Activated CD4-positive, CD25-positive, alpha-beta regulatory T cell (primary cell): ENCODE measurements at places on chromosomes 5 and 9.

DNA sequence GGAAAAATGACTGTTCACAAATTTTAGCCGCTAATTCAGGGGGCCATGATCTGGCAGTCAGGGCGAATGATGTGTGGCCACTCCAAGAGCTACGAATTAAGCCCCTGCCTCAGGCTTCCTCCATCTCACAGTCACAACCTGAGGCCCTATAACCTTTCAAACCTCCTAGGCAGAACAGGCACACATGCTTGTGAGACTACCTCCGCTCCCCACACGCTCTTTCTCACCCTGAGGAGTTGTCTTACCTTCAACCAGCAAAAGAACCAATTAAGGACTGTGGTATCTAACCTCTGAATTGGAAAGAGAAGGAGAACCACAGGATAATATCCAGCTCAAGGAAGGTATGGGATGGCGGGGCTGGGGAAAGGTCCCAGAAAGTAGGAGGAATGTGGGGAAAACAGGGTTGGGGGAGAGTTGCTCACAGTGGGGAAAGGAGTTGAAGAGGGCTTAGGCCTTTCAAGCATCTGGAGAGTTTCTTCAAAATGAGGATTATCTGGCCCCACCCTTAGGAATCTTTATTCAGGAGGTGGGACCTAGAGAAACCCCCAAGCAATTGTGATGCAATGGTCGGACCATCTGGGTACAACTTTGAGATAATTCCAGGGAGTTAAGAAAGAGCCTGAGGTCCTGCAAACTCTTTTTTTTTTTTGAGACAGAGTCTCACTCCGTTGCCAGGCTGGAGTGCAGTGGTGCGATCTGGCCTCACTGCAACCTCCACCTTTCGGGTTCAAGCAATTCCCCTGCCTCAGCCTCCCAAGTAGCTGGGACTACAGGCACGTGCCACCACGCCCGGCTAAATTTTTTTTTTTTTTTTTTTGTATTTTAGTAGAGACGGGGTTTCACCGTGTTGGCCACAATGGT, 5.5 kb downstream of the PCDH1 start:
- DNase-seq, result no peak

DNA sequence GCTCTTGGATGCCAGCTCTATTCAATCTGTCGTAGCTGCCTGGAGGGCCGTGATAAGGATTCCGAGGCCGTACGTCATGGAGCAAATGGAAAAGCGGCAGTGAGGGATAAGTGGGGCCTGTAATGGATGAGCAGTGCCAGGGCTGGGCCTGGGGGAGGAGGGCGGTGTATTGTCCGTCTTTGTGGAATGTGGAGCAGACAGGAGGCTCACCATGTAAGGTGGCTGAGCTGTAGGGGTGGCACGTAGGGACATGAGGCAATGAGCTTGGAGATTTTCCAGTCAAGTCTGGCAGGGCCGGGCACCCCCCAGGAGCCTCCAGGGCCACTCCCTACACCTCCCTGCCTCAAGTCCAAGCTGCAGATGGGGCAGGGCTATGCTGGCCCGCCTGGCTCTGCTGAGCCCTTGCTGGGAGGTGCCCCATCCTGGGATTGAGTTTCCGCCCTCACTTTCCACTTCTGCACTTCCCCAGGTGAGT, 29.2 kb downstream of the NCS1 start:
- DNase-seq, result no peak

- no peak for DNase-seq
Measured at GRCh38 chr9:33161011-33161588, 6.0 kb downstream of the B4GALT1 start.

GRCh38 chr9:128151309-128152132, 2.3 kb downstream of the LCN2 start:
- no peak for DNase-seq

- no peak for DNase-seq
Measured at GRCh38 chr5:15786326-15786725, 286.3 kb downstream of the FBXL7 start.

DNA sequence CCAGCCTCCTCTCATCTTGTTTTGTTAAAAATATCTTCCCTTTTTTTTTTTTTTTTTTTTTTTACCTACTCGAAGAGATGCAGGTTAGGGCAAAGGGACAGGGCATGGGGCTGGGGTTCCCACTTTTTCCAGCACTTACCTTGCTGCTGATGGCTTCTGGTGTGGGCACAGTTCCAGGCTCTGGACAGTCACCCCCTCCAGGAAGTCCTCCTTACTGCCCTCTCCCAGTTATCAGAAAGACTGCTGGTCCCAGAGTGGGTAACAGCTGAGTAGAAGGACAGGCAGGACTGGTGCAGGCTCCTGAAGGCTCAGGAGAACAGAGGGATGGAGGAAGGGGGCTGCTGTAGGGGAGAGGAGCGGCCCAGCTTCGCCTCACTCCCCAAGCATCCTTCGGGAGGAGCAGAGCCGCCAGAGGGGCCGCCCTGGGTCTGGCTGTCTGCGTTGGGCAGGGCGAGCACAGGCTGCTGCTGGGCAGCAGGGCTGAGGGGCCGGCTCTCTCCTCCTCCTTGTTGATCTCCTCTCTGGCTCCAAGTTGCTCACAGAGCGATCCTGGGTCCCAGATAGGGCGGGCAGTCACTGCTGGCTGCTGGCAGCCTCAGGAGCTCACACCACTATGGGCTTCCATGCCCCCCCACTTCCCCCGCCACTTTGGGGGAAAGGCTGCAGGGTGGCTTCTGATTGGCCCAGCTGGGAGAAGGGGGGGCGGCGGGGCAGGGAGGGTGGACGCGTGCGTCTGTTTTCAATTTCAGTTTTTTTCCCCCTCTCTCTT, at the start of gene PDGFRB:
Gene PDGFRB, minus strand, starts transcription at position 588 of the 769 bp plus-strand sequence. CDS start 18,798 bp downstream, outside the sequence.
- DNase-seq, result no peak

GRCh38 chr9:34591248-34591916, 1.9 kb upstream of the CNTFR start:
- DNase-seq, result peak; percentile 57

DNA sequence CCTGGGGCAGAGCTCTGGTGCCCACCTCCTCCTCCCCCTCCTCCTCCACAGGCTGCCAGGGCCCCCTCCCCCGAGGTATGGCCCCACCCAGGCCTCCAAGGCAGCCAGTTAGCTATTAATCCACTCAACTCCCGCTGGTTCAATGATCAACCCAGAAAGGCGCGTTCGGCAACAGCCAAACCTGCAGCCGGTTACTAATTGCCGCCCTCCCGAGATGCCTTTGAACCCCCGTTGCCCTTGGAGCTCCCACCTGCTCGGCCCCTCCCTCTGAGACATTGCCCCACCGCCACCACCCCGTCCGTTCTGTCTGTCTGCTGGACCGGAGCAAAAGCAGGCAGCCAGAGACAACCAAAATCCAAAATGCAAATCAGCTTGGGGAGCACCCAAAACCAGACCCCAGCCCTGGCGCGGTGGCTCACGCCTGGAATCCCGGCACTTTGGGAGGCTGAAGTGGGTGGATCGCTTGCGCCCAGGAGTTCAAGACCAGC, 25.8 kb downstream of the NOTCH1 start:
- DNase-seq, result no peak

DNA sequence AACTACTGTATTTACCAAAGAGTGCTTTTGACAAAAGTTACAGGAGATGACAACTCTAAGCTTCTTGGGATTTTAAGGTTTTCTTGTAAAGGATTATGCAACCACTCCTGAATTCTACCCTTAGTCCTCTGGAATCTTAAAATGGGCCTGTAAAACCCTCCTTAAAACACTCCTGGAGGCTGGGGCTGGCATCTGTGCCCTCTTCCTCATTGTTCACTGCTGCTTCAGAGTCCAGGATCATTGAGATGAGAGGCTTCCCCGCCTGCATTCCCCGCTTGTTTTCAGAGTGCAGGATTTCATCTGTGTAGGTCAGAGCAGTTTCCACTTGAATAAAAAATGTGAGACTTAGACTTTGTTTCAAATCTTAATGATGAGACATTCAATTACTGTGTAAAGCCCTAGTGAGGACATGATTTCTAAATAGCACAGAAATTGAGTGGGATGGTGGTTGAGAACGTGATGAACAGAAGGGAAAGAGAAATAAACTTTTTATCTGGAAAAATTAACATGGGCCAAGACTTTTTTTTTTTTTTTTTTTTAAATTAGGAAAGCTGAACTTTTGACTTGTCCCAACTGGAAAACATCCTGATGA, 40.4 kb downstream of the PCSK5 start:
- DNase-seq, result no peak

GRCh38 chr9:7676609-7677156, 122.9 kb downstream of the DMAC1 start:
- DNase-seq, result no peak

DNA sequence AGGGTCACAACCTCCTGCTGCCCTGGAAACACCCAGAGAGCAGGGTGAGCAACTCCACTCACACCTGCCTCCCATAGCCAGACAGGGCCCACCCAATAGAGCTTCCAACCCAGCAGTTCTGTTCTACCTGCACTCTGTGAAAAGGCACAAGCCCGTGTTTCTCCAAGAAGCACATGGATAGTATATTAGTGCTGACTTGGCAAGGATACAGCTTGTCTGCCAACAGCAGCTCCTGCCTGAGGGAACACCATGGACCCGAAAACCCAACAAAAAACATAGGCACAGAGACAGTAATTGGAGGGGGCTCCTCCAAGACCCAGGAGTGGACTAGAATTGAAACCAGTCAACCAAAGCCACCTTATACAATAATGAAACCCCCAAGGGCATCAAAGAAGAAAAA, 48.6 kb downstream of the CDKN2A start:
- no peak for DNase-seq

DNA sequence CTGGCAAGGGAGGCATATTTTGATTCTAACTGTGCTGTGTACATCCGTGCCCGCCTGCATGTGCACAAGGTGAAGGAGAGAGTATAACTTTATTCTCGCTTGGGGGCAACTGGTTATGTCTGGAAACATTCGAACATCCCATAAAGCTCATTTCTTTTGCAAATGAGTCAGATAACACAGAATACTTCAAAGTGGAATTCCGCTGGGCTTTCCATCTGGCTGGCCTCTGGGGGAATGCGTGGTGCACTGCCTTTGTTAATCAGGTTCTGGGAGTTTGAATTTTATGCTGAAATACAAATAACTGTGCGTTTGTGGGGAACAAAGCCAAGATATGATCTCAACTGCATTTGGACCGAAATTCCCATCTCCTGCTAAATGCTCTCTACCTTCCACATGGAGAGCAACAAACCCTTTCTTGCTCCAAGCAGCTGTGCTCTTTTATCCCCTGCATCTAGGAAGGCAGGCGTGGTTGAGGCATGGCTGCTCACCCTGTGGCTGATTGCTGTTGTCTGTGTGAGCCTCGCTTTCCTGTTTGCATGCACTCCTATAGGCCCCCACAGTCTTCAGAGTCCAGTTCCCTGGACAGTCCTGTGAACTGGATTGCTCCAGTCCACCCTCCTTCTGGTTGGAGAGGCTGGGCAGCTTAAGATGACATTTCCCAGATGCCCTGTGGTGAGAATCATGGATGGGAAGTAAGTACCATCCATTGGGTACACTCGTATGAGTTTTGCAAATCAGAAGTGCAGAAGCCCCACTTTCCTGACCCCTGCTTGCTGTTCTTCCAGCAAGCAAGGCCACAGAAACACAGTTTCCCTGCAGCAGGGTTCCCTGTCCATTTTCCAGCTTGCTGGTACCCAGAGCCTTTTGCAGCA, 82.9 kb upstream of the ALDH1B1 start:
- no peak for DNase-seq

- DNase-seq, result no peak
Measured at GRCh38 chr5:59133764-59134261, 550.9 kb downstream of the RAB3C start.

GRCh38 chr5:138032028-138032571, 779 bp downstream of the FAM13B start:
- DNase-seq, result no peak
